LNCaP clone FGC (cell line): ENCODE measurements at places on chromosomes 4 and X.

- DNase-seq: no peak
Observed at GRCh38 chrX:72052415-72053090, 79.2 kb downstream of the RTL5 start.

GRCh38 chr4:187006189-187006618 lies 282.5 kb upstream of the FAT1 start:
- no peak for DNase-seq

DNA sequence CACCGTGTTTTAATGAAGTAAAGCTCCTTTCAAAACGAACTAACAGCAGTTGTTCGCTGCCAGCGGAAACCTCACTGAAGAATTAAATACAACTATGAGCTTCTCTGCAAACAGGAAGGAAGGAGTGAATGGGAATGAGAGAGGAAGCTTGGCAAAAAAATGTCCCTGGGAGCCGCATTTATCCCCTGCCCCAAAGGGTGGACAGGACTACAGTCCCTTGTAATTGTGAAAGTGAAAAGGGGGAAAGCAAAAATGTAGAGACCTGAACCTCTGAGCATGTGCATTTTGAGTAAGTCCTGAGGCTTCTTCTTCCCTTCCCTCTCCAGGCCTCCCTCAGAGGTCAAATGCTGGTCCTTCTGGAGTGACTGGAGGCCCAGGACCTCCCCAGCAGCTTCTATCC lies 53.8 kb upstream of the BMP2K start:
- no peak for DNase-seq

DNA sequence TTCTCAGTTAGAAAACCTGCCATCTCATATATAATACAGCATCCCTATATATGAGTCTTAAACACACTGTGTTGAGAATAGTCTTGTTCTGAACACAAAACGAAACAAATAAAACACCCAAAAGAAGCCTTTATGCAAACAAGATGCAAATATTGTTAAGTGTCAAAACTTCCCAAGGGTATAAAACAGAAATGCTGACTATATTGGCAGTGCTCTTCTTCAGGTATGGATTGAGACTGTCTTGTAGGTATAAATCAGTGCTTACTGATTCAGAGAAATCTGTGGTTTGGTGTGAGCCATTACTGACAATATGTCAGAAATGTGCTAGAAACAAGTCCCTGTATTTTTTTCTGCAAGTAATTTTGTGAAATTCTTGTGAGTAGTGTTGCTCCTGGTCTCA lies 82.8 kb upstream of the CTSO start:
- no peak for DNase-seq

GRCh38 chr4:94453391-94453963 lies 1.7 kb downstream of the PDLIM5 start:
- no peak for DNase-seq

GRCh38 chr4:26061248-26061986 lies 147.4 kb downstream of the SMIM20 start:
- DNase-seq: peak; percentile 62

GRCh38 chr4:75605928-75606327 lies 24.4 kb downstream of the CDKL2 start:
- DNase-seq: no peak

DNA sequence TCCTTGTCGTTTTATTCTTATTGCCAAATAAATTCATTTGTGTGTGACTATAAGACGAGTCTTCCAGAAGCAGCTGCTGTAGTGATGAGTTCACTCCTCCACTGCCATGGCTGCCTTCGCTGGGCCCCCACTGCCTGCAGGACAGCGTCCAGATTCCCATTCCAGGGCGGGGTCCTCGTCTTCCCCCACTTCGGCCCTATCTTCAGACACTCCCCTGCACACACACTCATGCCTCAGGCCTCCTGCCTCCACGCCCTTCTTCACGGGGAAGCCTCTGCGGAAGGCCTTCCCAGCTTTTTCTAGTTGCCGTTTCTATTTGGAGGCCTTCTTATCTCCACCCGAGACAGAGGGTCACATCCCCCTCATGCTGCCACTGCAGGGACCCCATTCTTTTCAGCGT lies 80.4 kb downstream of the SHROOM2 start:
- no peak for DNase-seq

- no peak for DNase-seq
Observed at GRCh38 chr4:79588679-79589078, 180.7 kb upstream of the GK2 start.

- no peak for DNase-seq
Observed at GRCh38 chr4:112109360-112110058, 35.7 kb upstream of the FAM241A start.

DNA sequence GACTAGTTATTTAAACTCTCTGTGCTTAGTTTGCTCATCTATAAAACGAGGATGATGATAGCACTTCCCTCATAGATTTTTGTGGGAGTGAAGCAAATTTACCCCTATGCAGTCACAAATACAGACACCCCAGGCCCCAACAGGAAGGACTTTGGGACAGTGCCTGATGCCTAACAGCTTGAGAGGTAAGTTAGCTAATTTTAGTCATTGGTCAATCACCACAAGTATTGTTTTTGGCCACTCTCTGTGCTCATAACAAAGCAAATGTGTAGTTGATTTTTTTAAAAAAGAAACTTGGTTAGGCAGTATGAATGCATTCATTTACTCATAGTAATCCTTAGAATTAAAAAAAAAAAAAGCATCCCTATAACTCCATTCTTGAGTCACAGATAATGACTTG lies 1590.7 kb upstream of the TENM3 start:
- DNase-seq: no peak

GRCh38 chr4:5409972-5410618 lies 298.3 kb downstream of the EVC2 start:
- DNase-seq: no peak

DNA sequence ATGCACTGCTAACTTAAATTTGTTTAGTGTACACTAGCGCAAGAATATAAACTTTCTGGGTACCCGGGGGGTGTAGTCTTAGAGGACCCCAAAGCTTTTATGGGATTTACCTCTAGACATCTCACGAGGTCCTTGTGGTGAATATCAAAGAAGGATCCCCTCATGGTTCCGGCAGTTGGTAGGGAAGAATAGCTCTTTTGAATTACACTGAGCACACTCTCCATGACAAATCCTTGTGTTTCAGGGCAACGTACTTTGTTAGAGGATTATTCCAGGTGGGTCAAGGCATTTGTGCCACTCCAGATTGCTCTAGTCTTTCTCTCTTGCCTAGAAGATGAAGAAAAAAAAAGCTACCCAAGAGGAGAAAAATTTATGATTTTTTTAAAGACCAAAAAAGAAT lies 387.6 kb downstream of the PDHA2 start:
- DNase-seq: no peak

DNA sequence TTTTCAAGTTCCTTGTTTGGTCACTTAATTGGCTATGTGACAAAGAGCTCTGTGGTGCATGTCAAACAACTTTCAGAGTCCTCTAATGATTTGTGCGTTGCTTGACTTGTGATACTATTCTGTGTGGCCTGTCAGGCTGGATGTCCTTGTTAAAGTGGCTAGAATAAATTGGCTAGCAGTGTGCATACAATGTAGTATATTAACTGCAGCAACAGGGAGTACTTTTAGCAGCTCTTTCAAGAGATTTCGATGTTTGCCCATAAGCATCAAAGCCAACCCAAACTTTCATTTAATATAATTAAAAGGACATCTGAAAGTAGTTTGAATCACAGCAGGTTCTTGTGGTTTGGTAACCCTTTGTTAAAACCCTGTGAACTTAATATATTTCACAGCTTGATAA lies 718.9 kb downstream of the ADGRL3 start:
- peak; percentile 7 for DNase-seq

- no peak for DNase-seq
Observed at GRCh38 chrX:48558271-48558670, 16.0 kb upstream of the RBM3 start.

DNA sequence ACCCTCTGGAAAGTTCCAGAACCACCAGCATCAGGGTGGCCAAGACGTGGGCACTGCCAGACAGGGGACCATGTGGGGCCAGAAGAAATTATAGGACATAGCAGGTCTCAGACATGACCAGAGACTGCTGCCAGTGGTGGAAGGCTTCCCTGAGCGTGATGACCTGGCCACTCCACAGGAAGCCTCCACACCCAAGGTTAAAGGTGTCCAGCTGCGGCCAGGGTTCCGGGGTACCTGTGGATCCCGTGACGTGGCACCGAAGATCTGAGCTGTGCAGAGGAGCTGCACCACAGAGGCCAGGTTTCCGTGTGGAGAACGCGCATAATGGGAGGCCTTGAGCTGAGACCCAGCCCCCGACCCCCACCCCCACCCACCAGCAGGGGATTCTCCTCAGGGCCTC lies 16.4 kb upstream of the CTBP1 start:
- no peak for DNase-seq

DNA sequence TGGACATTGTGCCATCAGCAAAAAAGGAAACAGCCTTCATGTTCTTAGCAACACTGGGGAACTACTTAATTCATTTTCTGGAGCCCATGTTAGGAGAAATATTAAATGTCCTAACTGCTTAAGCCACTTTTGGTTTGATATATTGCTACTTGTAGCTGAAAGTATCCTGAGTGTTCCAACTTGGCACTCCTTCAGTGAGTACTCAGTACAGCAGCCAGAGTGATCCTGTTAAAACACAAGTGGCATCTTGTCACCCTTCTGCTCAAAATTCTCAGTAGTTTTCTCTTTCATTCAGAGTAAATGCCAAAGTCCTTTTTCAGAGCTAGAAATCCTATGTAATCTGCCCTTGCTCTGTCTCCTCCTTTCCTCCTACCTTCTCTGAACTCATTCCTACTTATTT lies 522.0 kb downstream of the GRID2 start:
- DNase-seq: no peak

GRCh38 chrX:11040996-11041395 lies 70.1 kb upstream of the HCCS start:
- no peak for DNase-seq

GRCh38 chr4:8548731-8549351 lies 31.4 kb upstream of the GPR78 start:
- DNase-seq: no peak

- peak; percentile 58 for DNase-seq
Observed at GRCh38 chr4:176320340-176320975, 692 bp downstream of the SPCS3 start.

GRCh38 chr4:613126-613525 lies 12.2 kb upstream of the PDE6B start:
- no peak for DNase-seq

- DNase-seq: no peak
Observed at GRCh38 chr4:117889978-117890377, 144.3 kb upstream of the NDST3 start.

GRCh38 chrX:65491620-65492019 lies 43.0 kb downstream of the LAS1L start:
- DNase-seq: no peak

DNA sequence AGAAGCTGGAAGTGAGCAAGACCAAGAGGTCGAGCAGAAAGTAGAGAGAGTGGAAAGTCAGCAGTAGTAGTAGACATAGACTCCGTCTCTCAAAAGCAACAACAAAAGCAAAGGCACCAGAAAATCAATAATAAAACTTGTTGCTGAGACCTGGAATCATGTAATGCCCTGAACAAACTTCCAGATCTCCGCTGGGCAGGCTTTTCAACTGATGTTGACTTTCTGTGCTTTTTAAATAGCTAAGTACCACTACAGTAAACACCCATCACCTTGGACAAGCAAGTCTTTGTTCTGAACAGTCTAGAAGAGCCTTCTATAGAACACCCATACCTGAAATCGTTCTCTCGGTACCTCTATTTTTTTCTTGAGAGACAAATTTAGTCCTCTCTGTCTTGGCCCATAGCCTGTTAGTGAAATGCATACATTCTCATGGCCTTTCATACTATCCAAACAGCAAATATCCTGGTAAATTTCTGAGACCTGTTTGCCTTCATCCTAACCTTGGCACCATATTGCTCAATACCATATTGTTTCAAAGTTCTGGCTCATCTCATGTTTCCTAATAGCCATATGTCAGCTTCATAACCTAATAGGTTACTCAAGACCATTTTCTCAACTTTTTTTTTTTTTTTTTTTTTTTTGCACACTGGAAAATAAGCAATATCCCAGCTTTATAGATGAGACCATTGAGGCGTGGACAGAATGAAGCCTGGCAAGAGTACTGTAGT lies 200.6 kb upstream of the RBPJ start:
- no peak for DNase-seq

DNA sequence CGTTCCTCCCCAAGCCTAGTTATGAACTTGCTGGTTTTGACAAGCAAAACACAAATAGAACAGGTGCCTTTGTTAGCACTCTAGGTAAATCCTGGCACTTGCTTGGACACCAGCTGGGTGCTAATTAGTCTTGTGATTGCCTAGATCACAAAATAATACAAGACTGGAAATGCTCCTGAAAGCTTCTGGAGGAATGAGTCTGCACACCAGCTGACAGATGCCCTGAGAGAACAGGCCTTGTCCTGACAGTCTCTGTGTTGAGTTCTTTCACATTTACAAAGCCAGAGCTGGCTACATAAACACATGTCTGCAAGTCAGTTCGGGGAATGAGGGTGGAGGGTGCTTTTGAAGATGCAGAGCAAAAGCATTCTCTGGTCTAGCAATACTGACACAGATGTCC lies 93.8 kb downstream of the ELOVL6 start:
- no peak for DNase-seq

DNA sequence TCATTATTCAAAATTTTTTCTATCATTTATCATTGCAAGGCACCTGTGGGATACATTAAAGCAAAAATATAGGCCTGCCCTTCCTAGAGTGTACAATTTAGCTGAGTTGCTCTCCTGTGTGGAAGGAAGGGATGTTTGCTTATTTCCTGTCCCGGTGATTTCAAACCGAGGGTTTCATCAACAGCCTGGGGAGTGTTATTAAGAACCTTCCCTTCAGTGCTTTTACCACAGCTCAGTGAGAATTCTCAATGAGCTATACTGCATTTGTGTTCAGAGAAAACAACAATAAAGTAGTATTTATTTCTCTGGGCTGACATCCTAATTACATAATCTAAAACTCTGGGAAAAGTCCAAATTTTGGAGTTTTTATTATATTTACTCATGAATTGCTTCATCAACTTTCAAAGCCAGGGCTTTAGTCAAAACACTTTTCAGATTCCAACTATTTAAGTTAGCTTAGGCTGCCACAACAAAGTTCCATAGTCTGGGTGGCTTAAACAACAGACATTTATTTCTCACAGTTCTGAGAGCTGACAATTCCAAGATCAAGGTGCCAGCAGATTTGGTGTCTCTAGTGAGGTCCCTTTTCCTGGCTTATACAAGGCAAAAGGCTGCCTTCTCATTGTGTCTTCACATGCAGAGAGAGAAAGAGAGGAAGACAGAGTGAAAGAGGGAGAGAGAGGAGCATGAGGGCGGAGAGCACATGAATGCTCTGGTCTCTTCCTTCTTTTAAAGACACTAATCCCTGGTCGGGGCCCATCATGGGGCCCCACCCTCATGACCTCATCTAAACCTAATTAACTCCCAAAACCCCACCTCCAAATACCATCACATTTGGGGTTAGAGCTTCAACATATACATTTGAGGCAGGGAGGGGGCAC lies 62.6 kb downstream of the MMRN1 start:
- DNase-seq: peak; percentile 27

DNA sequence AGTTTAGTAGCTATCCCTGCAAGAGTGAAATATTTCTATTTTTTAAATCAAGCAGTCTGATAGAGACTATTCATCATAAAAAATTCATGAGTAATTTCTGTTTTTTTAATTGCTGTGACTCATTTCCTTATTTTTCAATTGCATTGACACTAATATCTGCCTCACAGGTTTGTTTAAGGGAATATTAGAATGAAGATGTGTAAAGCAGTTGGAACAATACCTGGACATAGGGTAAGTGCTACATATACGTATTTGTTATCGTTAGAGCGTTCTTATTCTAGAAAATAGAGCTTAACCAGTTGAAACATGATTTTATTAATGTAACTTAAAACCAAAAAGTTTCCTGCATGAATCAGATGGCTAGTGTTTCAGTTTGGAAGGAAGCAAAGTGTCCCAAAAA lies 2211.3 kb downstream of the PCDH7 start:
- no peak for DNase-seq
